ENCODE measurements at places on chromosomes 2 and 18.

DNA sequence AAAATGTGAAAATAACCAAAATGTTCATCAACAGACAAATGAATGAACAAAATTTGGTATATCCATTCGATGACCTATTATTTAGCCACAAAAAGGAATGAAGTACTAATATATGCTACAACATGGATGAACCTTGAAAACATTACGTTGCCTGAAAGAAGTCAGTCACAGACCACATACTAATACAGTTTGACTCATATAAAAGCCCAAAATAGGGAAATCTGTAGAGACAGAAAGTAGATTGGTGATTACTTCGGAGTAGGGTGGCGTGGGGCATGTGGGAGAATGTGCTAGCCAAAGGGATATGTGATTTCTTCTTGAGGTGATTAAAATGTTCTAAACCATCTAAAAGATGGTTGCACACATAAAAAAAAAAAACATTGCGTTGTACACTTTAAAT is 44.2 kb upstream of the PPM1B start:
- no peak for DNase-seq

- DNase-seq: no peak
Measured at GRCh38 chr18:50114448-50114847, 80.5 kb downstream of the MYO5B start.

DNA sequence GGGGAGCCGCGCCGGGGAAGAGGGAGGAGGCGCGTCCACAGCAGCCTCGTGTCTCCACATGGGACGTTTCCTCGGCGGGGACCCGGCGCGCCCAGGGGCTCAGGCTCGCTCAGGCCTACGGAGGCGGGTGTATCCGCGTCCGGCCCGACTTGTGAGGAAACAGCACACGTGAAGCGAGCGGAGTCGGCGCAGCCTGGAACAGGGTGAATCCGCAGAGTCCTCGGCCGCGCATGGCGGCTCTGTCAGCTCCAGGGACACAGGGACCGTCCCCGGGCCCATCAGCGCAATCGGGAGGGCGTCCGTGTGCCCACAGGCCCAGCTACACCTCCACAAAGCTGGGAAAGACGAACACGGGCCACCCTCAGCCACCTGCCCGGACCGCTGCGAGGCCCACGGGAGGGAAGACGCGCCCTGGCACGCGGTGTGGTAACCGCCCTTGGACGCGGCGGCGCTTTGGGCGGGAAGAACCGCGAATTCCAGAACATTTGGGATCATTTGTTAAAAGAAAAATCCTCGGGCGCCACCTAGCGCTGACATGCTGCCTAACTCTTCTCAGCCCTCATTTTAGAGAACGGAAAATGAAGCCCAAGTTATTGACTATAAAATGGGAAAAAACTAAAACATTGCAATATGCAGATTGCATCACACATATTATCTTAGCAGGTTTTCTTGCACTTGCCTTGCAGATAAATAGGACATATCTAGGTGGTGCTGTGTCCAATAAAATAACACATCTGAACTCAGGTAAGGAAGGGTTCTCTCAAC is 40.4 kb downstream of the TMEM18 start:
- peak; percentile 74 for DNase-seq

DNA sequence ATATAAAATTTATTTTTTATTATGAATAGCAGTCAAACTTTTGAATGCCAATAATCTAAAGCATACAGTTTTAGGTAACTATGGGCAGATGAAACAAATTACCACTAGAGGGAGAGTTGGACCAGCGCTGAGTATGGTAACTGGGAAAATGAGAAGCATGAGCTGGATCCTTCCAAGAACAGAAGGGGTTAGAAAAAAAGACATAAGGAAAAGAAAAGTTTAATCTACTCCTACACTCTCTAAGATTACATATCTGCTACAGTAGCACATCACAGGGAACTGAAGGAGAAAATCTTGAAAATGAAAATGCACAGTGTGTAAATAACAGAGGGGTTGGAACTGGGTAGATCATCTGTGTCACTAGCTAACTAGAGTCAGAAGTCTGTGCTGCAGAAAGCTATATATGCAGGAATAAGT is 15.5 kb downstream of the REG3G start:
- no peak for DNase-seq

DNA sequence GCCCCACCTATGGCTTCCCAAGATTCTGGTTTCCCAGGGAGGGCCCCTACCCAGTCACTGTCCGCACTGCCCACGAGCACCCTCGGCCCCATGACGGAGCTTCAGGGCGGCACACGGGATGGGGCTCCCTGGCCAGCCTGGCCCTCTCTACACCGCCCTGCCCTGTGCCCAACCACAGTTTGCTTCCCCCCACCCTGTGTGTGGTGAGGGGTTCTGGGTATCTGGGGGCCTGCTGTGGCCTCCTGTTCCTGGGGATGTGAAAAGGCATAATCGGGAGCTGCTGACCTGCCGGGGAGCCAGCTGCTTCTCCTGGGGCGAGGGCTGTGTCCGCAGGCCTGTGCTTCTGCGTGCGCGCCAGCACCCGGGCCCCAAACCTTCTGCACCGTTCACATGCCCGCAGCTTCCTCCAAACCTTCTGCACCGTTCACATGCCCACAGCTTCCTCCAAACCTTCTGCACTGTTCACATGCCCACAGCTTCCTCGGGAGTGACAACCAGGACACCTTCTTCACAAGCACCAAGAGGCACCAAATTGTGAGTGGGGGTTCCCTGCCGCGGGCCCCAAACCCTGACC is 12.4 kb downstream of the ANO7 start:
- no peak for DNase-seq

DNA sequence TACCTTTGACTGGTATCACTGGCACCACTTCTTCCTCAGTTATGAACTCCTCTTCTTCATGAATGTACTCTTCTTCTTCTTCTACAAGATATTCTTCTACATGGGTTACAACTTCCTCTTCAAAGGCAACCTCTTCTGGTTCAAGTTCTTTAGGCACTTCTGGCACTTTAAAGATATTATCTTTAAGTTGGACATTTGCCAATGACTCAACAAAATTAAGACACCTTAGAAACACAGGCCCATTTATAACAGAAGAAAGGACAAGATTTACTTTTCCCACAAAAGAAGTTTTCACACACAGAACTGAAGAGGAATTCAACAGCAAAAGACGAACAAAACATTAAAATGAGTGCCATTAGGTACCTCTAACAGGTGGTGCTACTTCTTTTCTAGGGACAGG is 127.3 kb downstream of the TTN start:
- no peak for DNase-seq

DNA sequence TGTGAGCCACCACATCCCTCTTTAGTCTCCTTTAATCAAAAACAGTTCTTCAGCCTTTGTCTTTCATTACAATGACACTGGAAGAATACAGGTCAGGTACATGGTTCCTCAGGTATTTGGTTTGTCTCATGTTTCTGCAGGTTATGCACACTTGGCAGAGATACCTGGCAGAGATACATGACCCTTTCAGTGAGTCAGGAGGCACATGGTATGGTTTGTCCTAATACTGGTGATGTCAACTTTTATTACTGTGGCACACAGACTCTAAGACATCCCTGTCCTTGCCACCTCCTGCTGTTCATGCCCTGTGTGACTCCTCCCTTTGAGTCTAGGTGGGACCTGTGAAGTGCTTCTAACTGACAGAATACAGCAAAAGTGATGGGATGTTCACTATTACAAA is 58.4 kb downstream of the SPIRE1 start:
- DNase-seq: no peak

GRCh38 chr2:239138610-239139009 is 262.2 kb downstream of the HDAC4 start:
- no peak for DNase-seq

- DNase-seq: no peak
Measured at GRCh38 chr2:151936626-151937025, 108.4 kb upstream of the ARL5A start.

GRCh38 chr2:172861656-172862476 is 126.2 kb downstream of the RAPGEF4 start:
- no peak for DNase-seq

DNA sequence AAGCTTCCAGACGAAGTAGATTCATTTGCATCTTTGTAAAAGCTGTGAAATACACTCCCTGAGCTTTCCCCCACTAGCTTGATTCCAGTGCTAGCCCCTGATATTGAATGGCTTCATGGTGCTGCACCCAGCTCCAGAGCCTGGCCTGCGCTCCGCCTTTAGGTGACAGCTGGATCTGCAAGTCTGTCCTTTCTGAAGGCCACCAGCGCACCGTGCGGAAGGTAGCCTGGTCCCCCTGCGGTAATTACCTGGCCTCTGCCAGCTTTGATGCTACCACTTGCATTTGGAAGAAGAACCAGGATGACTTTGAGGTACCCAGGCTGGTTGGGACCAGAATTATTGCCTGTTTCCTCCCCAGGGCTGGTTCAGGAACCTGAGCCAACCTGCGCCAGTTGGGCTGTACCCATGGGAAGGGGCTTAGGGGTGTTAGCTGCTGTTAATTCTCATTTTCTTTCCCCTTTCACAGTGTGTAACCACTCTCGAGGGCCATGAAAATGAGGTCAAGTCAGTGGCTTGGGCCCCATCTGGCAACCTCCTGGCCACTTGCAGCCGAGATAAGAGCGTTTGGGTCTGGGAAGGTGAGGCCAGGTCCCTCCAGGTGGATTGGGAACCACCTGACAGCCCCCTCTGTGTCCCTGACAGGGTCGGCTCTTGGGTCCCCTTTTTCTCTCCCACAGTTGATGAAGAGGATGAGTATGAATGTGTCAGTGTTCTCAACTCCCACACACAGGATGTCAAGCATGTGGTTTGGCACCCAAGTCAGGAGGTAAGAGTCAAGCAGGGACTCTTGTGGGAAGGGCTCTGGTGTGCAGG is 1.3 kb downstream of the CIAO1 start:
- DNase-seq: peak; percentile 73

DNA sequence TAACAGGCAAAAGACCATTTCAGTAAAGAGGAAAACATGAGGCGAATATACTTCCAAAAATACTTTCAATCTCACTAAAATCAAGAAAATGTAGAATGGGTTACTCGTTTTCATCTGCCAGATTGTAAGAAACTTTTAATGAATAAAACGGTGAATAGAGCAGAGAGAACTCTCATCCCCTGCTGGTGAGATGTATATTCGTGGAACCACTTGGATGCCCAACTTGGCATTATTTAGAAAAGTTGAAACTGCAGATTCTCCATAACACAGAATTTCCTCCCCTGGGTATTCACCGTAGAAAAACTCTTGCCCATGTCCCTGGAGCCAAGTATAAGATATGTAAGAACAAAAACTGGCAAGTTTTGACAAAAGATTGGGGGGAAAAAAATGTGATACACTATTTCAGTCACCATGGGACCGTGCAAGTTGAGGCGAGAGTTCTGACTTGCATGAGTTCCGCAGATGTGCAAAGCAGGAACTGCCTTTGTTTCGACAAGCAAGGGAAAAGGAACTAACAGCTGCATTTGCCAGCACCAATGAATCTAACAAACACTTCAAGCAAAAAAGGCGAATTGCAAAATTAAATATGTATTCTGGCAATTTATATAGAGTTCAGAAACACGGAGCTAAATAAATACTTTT is 14.8 kb downstream of the TIMM21 start:
- no peak for DNase-seq

GRCh38 chr18:22194151-22194598 is 24.8 kb downstream of the GATA6 start:
- DNase-seq: no peak

DNA sequence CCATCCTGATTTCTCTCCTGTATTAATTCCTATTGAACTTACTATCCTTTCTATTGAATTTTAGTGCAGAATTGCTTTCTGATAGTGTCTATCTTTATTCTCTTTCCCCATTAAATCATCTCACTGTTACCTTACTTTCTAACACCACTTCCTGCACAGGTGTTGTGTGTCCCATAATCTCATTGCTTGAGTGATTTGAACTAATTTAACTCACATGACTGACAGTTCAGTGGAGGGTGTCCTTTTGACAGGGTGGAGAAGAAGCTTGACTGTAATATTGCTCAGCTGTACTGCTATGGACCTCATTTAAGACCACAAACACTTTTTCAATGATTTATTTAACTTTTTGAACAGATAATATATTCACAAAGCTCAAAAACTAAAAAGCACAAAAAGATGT is 211.8 kb downstream of the NRXN1 start:
- no peak for DNase-seq

DNA sequence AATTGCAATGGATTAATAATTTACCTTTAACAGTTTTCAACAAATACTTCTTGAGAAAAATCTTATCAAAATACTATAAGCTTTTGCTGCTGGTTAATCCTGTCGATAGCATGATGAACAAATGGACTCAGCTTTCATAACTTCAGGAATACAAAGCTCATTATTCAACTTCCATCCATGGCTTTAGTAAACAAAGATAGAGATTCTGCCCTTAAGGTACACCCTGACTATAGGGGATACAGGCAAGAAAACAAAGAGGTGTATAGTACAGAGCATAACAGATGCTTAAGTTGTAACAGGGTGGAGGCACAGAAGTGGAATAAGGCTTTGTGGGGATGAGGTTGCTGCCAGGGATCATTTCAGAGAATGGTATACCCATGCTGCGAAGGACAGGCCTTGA is 272.5 kb upstream of the STON1 start:
- DNase-seq: no peak

- no peak for DNase-seq
Measured at GRCh38 chr2:30756051-30756719, 51.1 kb downstream of the CAPN13 start.
